Fibroblast of mammary gland (primary cell): ENCODE measurements at places on chromosomes 6 and 20.
A peak's percentile ranks its signal among the peaks of the same experiment; 100 is the strongest.

DNA sequence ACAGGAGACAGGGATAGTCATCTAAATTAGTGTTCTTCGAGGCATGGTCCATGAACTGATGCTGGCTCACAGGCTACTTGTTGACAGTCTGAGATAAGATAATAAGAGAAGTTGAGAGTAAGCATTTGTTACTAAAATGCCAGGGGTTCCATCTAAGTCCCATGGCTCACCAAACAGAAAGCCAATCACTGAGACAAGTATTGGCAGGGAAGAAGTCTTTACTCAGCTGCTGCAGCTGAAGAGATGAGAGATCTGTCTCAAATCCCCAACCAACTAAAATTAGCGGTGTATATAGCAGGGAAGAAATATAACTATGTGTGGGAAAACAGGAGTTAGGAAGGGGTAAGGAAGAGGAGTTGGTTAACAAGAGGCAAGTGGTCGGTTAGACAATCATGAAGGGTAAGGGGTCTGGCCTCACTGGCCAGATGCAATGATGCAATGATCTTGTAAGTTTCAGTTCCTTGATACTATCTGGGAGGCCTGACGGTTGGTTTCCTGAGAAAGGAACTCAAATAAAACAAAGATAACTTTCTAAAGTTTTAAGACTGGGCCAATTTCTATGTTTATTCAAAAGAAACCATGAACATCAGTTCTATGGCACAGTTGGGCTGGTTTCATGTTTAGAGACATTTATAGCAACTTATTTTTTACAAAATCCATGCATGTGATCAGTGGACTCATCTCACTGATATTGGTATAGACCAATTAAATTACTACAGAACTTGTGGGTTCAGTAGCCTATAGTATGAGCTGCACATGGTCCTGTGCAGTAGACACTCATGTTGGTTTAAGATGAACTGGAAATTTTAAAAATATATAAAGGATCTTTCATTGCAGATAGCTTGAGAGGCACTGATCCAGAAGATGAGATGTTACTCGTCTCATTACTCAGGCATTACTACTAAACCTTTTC is 9.9 kb upstream of the HEBP2 start:
- DNase-seq: no peak

GRCh38 chr6:38503032-38503773 is 136.5 kb downstream of the BTBD9 start:
- DNase-seq: no peak

GRCh38 chr6:42260396-42260888 is 42.8 kb upstream of the MRPS10 start:
- peak; percentile 58 for DNase-seq

DNA sequence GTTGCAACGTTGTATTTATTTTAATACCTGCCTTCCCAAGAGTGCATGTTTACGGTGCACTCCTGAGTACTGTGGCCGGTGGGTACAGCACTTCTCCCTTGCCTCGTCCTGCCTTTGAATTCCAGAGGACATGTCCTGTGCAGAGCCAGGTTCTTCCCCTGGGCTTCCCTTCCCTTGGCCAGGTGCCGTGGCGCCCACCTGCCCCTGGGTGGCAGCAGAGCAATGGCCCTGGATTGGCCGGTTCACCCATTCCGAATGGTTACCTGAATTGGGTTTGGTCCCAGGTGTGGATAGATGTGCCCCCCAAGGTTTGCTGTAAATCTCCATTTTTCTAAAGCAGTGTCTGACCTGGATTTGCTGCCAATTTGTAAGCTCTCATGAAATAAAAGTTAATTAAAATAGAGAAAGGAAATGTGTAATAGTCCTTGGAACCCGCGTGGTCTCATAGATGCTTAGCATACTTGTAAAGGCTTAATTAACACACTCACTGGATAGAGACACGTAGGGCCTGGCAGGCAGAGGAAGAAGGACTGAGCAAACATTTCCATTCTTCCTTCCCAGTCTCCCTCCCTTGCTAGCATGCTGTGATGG is 40.6 kb downstream of the DTD1 start:
- no peak for DNase-seq
